ENCODE measurements at places on chromosomes 2 and 18.

GRCh38 chr2:73928963-73929347 lies 2.3 kb downstream of the DGUOK start:
- no peak for DNase-seq

- no peak for DNase-seq
Observed at GRCh38 chr2:98747888-98748287, 17.0 kb upstream of the MGAT4A start.

GRCh38 chr2:1398191-1398590 lies 15.1 kb upstream of the TPO start:
- DNase-seq = no peak

DNA sequence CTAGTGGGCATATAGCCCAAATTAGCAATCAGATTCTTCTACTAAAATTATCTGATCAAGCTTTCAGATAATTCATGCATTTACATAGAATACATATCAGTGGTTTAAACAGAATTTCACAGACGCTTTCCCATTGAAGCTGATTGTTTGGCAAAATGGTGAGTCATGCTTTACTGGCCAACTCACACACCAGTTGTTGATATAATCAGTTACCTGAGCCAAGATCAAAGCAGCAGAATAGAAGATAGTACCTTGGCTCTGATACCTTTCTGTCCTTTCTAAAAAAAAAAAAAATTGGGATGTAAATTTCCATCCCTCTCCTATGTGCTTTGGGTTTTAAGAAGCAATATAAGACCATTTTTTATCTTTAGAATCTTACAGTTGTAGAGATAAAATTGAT lies 178.0 kb downstream of the MCFD2 start:
- no peak for DNase-seq

- no peak for DNase-seq
Observed at GRCh38 chr2:15316370-15316814, 244.7 kb downstream of the NBAS start.

GRCh38 chr18:29172756-29173067 lies 995.8 kb upstream of the CDH2 start:
- DNase-seq = no peak

DNA sequence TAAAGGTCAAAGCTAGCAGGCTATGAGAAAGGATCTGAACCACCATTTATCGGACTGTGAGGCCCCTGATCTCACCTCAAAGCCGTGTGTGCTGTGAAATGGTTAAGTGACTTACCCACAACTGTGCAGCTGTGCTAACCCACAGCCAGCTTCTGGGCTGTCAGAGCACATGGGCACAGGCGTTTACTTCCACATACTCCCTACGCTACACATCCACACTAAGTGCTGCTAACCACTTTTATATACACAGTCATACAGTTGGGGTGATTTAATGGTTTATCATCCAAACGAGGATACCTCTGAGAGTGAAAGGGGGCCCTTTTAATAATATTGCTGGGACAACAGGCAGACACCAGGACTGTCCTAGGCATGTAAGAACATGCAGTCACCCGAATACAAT lies 37.3 kb downstream of the CYRIA start:
- no peak for DNase-seq

Data from caudate nucleus (tissue), 63 donors.